ENCODE measurements at places on chromosomes 12 and 14. TPM values are rescaled to one million over a fixed set of nuclear protein-coding genes. Genes with fewer than 3 reads are reported as not detected.

DNA sequence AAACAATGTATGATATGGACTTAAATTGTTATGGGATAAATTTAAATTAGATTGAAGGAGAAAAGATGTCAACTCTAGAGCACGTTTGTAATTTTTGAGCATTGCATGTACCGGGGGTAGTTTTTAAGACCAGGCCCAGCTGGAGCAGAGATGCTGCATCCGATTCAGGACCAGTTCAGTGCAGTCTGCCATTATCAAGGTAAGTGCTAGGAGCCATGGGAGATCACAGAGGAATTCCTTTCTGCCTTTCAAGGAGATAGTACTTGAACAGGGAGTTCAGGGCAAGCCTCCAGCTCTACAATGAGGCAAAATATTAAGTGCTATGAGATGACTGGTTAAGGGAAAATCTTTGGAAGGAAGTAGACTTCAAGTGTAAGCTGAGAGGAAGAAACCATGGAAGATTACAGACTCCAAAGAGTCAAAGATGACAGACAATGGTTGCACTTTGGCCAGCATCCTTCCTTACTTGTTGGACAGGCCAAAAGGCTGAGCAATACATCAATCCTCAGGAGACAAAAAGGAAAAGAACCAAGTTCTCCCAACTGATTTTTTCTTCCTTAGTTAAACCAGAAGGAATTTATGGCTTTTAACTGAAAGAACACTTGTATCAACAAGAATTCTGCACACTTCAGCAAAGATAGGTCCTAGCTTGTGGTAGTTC lies 113.2 kb upstream of the HIF1A start:
- no peaks in the 10 kb centered on the region for H3K27me3 ChIP-seq
- H3K4me1 ChIP-seq = no peaks in the 10 kb centered on the region
- no peak overlapping the region for H3K27ac ChIP-seq
- H3K4me3 ChIP-seq = no peak overlapping the region
- no peaks in the 10 kb centered on the region for H3K36me3 ChIP-seq

The ERBB3 gene
- total RNA-seq = 165 TPM

The SCN8A gene
- 3.3 TPM for total RNA-seq

DNA sequence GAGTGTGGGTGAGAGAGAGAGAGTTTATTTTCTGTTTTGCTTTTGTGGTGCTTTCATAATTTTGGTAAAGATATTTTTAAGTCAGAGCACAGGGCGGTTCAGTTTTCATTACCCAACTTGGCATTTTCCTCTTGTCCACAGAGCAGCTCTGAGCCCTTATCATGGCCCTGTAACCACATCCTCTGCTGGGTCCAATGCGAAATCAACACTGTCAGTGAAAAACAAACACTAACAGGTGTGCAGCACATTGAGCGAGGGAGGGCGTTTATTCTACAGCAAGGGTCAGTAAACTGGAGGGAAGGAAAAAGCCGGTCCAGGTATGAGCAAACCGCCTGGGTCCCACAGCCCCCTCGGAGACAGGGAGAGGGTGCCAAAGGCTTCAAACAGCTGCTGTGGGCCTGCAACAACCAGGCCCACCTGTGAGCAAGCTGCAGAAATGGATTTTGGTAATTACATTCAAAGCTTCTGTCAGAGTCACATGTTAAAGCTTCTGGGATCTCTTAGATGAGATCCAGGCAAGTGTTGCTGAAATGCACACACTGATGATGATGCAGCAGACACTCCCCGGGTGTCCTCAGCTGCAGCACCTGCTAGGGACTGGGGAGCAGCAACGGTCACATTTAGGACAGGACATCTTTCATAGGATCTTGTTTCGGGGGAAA lies 132.7 kb upstream of the DYRK2 start:
- H3K27ac ChIP-seq = no peak overlapping the region
- DNase-seq = no peak
- H3K4me3 ChIP-seq = no peak overlapping the region
- H3K27me3 ChIP-seq = no peaks in the 10 kb centered on the region
- H3K4me1 ChIP-seq = peaks cover 13% of the 10 kb centered on the region

- DNase-seq = no peak
- H3K27me3 ChIP-seq = no peaks in the 10 kb centered on the region
- no peaks in the 10 kb centered on the region for H3K36me3 ChIP-seq
- peak overlapping the region; percentile 14 for H3K4me3 ChIP-seq
- H3K4me1 ChIP-seq = no peaks in the 10 kb centered on the region
- H3K27ac ChIP-seq = no peak overlapping the region
These were observed 35.6 kb downstream of the PIK3C2G start for GRCh38 chr12:18296909-18297280.

GRCh38 chr14:94614802-94615201 lies 2.6 kb downstream of the SERPINA3 start:
- no peaks in the 10 kb centered on the region for H3K27me3 ChIP-seq
- no peak overlapping the region for H3K27ac ChIP-seq
- H3K36me3 ChIP-seq = no peaks in the 10 kb centered on the region
- no peak overlapping the region for H3K4me3 ChIP-seq

The CCND2 gene
- total RNA-seq = 84.1 TPM

The NINJ2 gene
- total RNA-seq = 8.4 TPM

The ATL1 gene
- total RNA-seq = 13.5 TPM

GRCh38 chr14:23094666-23095195 lies at the start of gene ACIN1:
TSS of gene ACIN1 (minus strand) at chr14:23095136. CDS start at chr14:23095112, 24 bp downstream.
- peak within 1 kb of the TSS; percentile 95 for H3K27ac ChIP-seq
- peaks cover 3% of the 10 kb centered on the region for H3K36me3 ChIP-seq
- peaks cover 40% of the 10 kb centered on the region for H3K4me1 ChIP-seq
- peak within 1 kb of the TSS; percentile 92 for H3K4me3 ChIP-seq

DNA sequence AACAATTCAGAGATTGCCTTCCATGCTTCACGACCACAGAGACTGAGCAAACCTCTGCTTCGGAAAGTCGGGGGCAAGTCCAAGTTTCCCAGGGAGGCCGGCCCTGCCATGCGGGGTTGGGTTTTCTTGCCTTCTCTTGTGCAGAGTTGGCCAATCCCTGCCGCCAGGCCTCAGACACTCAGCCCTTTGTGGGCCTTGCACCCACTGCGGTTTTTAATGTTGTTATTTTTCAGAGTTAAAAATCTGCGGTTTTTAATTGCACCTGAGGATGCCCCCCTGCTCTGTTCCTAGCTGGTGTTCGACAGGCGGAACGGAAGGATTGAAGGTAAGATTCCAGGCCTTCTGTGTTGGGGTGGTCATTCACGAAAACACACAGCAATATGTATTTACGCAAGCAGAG lies 108.7 kb downstream of the CALM1 start:
- no peaks in the 10 kb centered on the region for H3K4me1 ChIP-seq
- no peak for DNase-seq
- H3K27ac ChIP-seq = no peak overlapping the region
- no peak overlapping the region for H3K4me3 ChIP-seq
- H3K36me3 ChIP-seq = no peaks in the 10 kb centered on the region

GRCh38 chr14:54310151-54310850 lies 86.5 kb upstream of the CDKN3 start:
- no peaks in the 10 kb centered on the region for H3K36me3 ChIP-seq
- no peaks in the 10 kb centered on the region for H3K4me1 ChIP-seq
- H3K27me3 ChIP-seq = no peaks in the 10 kb centered on the region

The MBIP gene
- total RNA-seq = 20.2 TPM

GRCh38 chr14:55430024-55430690 lies 10.3 kb downstream of the TBPL2 start:
- DNase-seq = no peak
- no peaks in the 10 kb centered on the region for H3K4me1 ChIP-seq
- H3K27ac ChIP-seq = no peak overlapping the region
- H3K4me3 ChIP-seq = no peak overlapping the region

DNA sequence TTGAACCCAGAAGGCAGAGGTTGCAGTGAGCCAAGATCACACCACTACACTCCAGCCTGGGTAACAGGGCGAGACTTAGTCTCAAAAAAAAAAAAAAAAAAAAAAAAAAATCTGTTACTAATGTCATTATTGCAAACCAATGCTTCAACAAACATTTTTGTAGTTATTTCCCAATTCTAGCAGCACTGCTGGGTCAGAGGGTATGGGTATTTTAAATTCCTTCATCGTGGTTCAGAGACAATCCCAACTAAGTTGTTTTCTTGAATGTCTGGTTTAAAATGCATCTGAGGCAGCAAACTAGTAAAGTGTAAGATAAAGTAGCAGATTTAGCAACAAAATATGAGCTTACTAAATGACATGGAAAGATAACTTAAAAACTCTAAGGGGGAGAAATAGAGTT lies 65.6 kb downstream of the FERMT2 start:
- no peaks in the 10 kb centered on the region for H3K4me1 ChIP-seq
- H3K36me3 ChIP-seq = no peaks in the 10 kb centered on the region
- peak overlapping the region; percentile 23 for H3K27ac ChIP-seq
- no peak for DNase-seq

The CD69 gene
- total RNA-seq = 13.5 TPM

- H3K27me3 ChIP-seq = no peaks in the 10 kb centered on the region
- H3K4me1 ChIP-seq = no peaks in the 10 kb centered on the region
- no peak for DNase-seq
These were observed 126.7 kb upstream of the CCDC196 start for GRCh38 chr14:66359500-66359899.

- no peak for DNase-seq
- H3K27ac ChIP-seq = no peak overlapping the region
- no peaks in the 10 kb centered on the region for H3K4me1 ChIP-seq
These were observed 1.5 kb upstream of the MSRB3 start for GRCh38 chr12:65276916-65277530.

GRCh38 chr12:51432921-51433320 lies 8.3 kb downstream of the SLC4A8 start:
- H3K27ac ChIP-seq = no peak overlapping the region
- H3K4me1 ChIP-seq = no peaks in the 10 kb centered on the region
- no peaks in the 10 kb centered on the region for H3K36me3 ChIP-seq
- no peaks in the 10 kb centered on the region for H3K27me3 ChIP-seq
- no peak for DNase-seq
- no peak overlapping the region for H3K4me3 ChIP-seq

- peak overlapping the region; percentile 74 for H3K4me3 ChIP-seq
- peak; percentile 48 for DNase-seq
- H3K27ac ChIP-seq = peak overlapping the region; percentile 90
- peaks cover 42% of the 10 kb centered on the region for H3K4me1 ChIP-seq
- no peaks in the 10 kb centered on the region for H3K36me3 ChIP-seq
These were observed 845 bp upstream of the RARG start for GRCh38 chr12:53232646-53233461.

The PPP4R3A gene
- total RNA-seq = 88.3 TPM

DNA sequence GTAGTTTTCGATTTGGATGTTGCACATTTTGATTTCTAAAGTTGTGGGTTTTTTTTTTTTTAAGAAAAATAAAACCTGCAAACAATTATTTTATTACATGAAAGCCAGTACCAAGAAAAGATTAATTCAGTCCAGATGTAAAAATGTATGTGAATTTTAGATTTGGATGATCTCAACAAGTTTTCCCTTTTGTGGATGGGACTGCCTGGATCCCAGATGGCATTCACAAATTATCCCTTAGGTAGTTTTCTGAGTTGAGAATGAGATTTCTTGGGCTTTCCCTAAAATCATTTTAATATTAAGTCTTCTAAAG lies 2.8 kb downstream of the FRMD6 start:
- H3K36me3 ChIP-seq = no peaks in the 10 kb centered on the region
- H3K4me3 ChIP-seq = no peak overlapping the region
- DNase-seq = no peak
- H3K4me1 ChIP-seq = peaks cover 28% of the 10 kb centered on the region
- peak overlapping the region; percentile 94 for H3K27ac ChIP-seq

Data from tibial nerve (tissue), 4 donors.